ENCODE measurements at places on chromosomes 6 and 20.

- no peak for DNase-seq
These were observed 865.8 kb downstream of the TBC1D32 start for GRCh38 chr6:120468486-120468885.

DNA sequence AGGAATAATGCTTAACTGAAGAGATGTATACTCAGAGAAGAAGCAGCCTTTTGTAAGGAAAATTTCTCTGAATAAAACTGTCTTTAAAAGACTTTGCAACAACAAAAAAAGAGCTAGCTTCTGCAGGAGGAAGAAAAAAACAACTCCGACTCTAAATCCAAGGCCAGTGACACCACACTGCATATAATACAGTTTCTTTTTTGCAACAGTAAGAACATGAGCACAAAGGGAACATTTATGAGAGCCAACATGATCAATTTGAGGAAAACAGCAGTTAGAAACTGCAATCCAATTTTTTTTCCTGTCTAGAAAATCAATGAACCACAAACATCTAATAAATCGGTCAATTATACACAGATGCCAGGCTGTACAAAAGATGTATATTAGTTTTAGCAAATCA, 42.9 kb upstream of the UST start:
- no peak for DNase-seq

- DNase-seq, result peak; percentile 35
These were observed 58.7 kb downstream of the VAPB start for GRCh38 chr20:58447511-58448391.

- DNase-seq, result no peak
These were observed 2.3 kb upstream of the OCSTAMP start for GRCh38 chr20:46552460-46553420.

DNA sequence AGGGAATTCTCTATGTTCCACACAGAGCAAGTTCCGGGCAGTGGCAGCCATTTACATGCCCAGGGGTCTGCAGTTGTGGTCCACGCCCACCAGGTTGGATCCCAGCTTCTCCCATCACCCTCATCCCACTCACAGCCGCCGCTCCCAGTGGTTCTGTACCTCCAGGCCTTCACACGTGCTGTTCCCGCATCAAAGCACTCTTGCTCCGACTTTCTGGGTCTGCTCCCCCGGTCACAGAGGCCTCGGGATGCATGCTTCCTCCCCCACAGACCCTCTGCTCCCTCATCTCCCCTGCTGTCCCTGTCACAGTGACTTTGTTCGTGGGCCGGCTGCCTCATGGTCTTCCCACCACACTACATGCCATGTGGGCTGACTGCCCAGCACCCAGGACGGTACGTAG, 332.5 kb downstream of the TAF4 start:
- no peak for DNase-seq

DNA sequence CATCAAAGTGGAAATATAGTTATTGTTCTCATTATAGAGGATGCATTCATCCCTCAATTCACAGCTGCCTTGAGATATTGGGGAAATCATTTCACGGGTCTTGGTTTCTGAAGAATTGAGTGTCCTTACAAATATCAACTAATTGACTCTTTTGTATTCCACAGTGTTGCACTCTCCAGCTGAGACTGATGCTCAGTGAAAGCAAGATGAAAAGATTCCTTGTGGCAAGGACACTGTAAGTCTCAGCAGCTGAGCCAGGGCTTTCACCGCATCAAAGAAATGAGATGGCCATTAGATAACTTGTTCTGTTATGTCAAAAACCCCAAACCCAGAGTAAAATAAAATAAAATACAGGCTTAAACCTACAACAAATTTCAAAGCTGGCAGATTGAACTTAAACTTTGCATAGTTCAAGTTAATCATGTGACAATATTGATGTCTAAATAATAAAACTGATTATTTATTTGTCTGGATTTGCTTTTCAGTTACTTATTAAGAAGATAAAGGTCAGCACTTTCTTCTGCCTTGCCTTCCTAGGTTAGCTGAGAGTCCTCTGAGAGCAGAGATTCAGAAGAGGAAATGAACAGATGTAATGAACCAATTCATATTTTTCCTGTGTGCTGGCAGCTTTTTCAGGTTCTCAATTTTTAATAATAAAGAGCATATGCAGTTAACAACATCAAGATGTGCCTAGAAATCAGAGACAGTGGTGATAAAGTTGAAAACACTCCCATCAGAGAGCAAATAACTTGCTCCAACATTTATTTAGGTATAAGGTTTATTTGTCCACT, 82.4 kb upstream of the SMLR1 start:
- no peak for DNase-seq

DNA sequence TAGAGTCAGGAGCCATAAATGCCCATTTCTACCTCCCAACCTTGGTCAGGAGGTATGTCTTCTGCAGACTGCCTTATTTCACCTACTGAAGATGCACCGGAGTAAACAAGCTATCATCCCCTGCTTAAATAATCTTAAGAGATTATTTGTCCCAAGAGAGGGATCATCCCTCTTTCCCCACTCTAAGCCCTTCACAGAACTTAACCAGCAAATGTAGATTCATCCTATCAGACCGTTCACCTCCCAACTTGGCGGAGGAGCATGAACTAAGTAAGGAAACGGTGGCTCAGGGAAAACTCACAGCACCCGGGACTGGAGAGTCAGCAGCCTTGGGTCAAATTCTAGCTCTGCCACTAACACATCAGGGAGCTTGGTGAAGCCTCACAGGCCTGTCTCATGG, 115.3 kb downstream of the TRERF1 start:
- no peak for DNase-seq

DNA sequence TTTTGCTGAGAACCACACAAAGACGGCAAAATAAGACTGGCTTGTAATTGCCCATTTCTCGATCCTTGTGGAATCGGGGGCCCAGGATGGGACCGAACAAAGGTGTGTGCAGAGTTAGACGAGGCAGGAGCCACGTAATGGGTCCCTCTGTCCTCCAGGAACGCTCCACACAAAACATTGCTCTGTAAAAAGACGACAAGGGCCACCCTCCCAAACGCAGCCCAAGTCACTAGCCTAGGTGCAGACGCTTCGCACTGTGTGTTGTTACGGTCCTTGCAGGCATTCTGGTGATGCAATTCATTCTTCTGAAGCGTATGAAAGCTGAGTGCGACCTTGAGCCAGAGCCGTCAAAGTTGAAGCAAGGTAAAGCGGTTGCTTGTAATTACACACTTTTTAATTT, 363.4 kb downstream of the TAF4 start:
- DNase-seq, result no peak

DNA sequence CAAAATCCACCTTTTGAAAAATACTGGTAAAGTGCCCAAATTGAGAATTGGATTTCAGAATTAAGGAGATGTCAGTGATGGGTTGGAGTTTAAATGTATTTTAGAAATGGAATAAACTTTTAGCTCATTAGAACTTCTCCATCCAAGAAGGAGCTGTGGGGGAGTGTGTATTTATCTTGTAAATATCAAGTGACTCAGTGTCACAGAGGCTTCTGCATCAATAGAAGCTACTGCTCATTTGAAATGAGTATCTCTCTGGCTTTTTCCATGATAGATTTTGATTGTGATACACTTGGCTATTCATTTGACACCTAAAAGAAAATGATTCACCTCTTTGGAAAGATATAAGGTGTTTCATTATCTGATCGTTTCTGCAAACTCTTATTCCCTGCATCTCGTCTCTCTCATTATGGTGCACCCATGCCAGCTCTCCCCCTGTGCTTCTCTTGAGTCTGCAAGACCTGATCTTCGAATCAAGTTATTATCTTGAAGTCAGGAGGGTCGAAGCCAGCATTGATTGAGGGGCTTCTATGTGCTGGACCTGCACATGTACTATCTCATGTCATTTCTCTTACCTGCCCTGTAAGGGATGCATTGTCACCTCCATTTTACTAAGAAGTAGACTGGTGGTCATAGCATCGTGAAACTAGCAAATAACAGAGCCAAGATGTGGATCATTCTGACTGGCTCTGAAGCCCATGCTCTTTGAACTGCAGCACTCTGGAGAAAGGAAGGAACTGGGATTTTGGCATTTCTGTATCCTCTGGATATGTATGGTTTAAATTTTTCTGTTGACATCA, 30.1 kb downstream of the VAPB start:
- no peak for DNase-seq

DNA sequence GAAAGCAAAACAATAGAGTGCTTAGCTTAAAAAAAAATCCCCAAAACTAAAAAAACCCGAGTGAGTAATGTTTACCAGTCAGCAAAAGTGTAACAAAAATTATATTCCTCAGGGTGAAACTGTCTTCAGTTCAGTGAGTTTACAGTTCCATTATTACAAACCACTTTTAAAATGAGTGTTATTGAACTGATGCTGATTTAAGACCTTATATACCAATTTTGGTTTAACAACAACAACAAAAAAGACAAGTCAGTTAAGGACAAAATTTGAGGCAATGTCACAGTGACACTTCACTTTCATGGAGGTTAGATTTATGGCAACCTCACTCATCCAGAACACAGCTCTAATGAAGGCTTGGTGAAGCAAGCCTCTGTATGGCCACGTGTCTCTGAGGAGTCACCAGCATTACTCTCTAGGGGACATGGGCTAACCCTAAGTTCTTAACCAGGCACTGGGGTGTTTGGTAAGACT, 630.8 kb downstream of the PHF3 start:
- no peak for DNase-seq

DNA sequence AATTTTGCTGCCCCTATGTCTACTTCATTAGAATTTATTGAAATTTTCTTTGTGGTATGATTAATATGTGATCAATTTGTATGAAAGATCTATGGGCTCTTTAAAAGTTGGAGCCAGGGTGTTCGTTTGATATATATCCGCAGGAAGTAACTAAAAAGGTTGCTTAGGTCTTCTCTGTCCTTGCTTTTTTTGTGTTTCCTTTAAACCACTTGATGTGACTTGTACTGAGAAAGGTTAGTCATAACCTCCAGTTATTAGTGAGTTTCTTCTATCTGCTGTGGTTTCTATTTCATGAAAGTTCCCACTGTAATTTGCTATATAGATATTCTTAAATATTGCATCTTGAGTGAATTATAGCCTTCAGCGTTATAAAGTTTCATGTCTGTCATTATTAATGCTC, 585.3 kb upstream of the ARID1B start:
- DNase-seq, result no peak

DNA sequence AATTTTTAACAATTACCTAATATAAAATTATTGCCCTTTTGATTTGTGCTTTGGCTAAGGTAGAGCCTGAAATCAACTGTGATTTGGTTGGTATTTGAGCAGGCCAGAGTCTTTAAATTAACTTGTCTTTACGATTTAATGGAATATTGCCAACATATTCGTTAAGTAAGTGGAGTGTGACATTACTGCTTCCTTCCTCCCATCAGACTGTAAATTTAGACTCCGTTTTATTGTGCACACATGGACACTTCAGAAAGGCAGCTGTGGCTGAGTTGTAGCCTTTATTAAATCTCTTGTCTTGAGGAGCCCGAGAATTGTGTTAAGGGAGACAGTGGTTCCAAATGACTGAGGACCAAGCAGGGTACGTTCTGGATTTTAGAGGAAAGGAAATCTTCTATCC, 57.4 kb downstream of the CAP2 start:
- DNase-seq, result peak; percentile 30

DNA sequence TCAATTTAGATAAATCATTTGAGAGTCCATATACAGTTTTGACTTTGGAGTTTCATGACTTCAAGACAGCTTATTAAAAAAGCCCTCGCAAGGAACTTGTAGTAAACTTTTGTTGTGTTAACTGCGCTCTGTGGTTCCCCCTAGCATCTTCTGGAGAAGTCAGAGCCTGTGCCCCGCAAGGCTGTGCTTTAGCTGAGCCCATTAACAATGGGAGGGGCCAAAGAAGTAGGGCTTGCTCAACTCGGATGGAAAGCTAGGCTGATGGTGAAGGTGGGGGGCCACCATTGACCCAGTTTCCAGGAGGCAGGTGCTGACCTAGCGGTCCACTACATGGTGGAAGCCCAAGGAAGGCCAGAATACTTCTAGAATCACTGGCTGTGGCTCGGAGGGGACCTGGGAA, 29.3 kb upstream of the OVOL2 start:
- DNase-seq, result no peak

DNA sequence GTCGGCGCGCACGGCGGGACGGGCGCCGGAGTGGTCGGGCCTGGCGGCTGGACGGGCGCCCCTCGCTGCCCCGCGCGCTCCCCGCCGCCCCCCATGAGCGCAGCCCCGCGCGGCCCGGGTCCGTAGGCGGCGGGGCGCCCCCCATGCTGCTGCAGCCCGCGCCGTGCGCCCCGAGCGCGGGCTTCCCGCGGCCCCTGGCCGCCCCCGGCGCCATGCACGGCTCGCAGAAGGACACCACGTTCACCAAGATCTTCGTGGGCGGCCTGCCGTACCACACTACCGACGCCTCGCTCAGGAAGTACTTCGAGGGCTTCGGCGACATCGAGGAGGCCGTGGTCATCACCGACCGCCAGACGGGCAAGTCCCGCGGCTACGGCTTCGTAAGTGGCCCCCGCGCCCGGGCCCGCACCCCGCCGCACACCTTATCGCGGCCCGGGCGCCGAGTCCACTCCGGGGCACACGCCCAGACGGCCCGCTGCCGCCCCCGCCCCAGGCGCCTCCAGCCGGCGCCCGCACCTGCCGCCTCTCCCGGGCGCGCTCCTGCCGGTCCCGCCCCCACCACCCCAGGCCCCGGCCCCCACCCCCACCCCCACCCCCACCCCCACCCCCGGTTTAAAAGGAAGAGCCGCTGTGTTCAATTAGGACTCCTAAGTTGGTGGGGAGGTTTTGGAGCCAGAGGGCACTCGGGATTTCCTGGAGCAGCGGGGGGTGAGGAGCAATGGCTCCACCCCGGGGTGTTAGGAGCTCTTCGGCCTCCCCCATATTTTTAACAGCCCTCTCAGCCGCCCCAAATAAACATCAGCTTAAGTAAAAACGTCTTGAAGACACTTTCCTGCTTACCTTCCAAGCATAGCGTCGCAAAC, 474 bp downstream of the RBM38 start:
- peak; percentile 38 for DNase-seq

GRCh38 chr20:62064770-62065673, 659 bp downstream of the TAF4 start:
- no peak for DNase-seq

DNA sequence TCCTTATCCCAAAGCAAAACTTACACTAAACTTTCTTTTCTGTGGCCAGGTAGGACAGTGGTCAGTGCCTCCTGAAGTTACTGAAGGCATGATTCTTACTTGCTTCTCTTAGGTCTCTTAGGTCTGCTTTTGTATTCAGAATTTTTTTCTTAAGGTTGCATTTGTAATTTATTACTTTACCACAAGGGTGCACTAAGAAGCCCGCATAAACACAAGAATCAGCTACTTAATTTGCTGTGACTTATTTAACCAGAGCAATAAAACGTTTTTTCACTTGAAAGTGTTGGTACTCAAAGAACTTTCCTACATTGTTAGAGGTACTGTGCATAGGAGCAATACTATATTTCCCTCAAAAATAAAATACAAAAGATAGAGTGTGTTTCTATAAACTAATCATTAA, 75.4 kb upstream of the LAMA2 start:
- no peak for DNase-seq

DNA sequence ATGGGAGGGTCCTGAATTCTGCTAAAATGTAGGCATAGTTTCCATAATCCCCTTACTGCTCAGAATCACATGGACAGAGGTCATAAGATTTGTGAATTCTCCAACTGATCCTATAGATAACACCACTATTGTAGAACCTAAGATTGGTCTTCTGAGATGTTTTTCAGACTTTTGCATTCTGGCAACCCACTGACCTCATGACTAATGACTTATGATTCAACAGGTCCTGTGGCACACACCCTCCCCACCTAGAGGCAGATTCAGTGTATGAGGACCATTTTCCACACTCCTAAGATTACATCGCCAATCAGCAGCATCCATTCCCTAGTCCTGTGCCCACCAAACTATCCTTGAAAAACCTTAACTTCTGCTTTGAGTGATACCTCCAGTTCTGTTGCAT, 207.2 kb downstream of the BTBD9 start:
- no peak for DNase-seq
